ENCODE measurements at places on chromosomes 13 and 19.
A peak's percentile ranks its signal among the peaks of the same experiment; 100 is the strongest.

- no peak for DNase-seq
These were observed 516.8 kb downstream of the OLFM4 start for GRCh38 chr13:53545340-53545941.

DNA sequence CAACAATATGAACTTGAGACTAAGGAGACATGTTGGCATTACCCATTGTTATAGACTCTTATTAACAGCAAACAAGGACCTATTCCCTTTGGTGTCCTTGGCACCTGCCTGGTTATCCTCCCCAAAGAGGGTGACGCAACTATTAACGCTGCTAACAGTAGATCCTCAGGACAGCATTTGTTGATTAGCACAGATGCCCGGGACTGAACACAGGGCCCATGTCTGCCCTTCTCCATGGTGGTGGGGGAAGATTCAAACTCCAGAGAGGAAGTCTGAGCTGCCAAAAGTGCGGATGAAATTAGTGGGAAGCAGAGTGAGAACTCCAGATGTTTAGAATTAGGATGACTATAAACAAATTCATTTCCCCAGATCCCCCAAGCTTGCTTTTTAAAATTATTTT lies 101.2 kb upstream of the RAP2A start:
- DNase-seq, result no peak

- DNase-seq, result no peak
These were observed 10.7 kb downstream of the ELF1 start for GRCh38 chr13:41008349-41008980.

GRCh38 chr19:35268536-35269437 lies at the start of gene USF2:
USF2 (plus strand) TSS chr19:35268962; CDS start chr19:35269102, 140 bp downstream.
- DNase-seq, result peak; percentile 57

DNA sequence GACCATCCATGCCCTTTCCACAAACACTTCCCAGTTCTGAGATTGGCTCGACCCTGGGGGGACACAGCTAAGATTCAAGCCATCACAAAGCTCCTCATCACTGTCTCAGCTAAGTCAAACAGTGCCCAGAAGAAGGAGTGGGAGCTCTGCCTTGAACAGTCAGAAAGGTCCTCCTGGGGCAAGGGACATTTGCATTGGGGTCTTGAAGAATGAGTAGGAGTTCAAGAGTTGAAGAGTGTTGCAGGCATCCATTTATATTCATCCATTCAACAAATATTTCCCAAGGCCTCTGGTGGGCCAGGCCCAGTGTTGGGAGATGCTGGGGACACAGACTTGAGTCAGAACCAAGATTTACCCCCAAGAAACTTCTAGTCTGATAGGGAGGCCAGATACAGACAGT lies 6.5 kb downstream of the IGLON5 start:
- no peak for DNase-seq

DNA sequence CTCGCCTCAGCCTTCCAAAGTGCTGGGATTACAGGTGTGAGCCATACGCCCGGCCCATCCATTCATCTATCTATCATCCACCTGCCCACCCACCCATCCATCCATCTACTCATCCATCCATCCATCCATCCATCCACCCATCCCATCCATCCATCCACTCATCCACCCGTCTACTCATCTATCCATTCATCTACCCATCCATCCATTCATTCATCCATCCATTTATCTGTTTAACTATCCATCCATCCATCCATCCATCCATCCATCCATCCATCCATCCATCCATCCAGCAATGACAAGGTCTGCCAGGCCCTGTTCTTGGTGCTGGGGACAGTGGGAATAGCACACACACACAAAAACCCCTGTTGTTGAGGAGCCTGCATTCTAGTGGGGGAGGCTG lies 4.5 kb downstream of the VAV1 start:
- no peak for DNase-seq

- DNase-seq, result no peak
These were observed 112.9 kb upstream of the IRS2 start for GRCh38 chr13:109899316-109899715.

DNA sequence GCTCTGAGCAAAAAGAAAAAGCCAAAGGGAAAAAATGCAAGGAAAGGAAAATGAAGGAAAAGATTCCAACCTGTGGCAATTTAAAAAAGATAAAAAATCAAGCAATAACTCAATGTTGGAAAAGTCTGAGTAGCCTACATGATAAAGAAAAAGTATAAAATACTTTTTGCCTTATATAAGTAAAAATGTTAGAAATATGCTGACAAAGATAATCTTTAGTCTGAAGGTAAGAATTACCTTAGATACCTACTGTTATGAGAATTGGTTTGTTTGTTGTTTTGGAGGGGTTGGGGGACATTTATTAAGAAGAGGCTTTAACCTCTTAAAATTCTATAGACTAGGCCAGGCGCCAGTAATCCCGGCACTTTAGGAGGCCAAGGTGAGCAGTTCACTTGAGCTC lies 29.7 kb upstream of the CPB2 start:
- no peak for DNase-seq

- no peak for DNase-seq
These were observed 3.2 kb upstream of the ZNF235 start for GRCh38 chr19:44308011-44308410.

DNA sequence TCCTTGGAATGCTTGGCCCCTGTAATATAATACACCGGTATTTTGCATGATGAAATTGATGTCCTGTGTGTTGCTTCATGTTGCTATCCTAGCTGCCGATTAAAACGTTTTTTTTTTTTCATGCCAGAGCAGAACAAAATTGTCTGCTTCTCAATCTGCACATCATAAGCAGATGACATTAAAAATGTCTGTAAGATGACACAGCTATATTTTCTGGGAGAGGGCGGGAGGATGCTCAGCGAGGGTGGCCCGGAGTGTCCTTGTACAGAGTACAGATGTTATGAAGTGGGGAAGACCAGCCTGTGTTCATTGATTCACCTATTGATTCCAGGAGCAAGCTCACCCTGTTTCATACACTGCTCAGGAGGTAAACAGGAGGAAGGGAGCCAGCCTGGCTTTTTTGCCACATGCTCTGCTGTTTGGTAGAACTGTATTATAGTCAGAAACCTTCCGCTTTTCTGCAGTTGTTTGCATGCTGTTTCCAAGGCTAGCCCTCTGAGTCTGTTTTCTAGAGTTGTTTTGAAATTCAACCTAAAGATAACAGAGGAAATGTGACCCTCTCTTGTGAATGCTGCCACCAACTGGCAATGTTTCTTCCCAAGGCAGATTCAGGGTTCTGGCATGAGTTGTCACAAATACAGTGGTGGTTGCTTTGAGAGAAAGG lies 4.7 kb upstream of the IRS2 start:
- DNase-seq, result peak; percentile 58

DNA sequence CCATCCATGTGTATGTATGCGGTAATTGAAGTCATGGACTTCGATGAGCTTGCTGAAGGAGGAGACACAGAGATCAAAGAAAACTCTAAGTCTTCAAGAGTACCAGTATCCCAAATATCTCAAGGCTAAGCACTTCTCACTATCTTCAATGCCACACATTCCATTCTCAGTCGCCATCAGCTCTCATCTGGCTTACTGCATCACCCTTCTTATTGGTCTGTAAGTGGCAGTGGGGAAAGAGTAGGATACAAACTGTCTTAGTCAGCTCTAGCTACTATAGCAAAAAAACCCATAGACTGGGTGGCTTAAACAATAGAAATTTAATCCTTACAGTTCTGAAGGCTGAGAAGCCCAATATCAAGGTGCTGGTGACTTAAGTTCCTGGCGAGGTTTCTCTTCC lies 218.7 kb downstream of the POSTN start:
- DNase-seq, result no peak

DNA sequence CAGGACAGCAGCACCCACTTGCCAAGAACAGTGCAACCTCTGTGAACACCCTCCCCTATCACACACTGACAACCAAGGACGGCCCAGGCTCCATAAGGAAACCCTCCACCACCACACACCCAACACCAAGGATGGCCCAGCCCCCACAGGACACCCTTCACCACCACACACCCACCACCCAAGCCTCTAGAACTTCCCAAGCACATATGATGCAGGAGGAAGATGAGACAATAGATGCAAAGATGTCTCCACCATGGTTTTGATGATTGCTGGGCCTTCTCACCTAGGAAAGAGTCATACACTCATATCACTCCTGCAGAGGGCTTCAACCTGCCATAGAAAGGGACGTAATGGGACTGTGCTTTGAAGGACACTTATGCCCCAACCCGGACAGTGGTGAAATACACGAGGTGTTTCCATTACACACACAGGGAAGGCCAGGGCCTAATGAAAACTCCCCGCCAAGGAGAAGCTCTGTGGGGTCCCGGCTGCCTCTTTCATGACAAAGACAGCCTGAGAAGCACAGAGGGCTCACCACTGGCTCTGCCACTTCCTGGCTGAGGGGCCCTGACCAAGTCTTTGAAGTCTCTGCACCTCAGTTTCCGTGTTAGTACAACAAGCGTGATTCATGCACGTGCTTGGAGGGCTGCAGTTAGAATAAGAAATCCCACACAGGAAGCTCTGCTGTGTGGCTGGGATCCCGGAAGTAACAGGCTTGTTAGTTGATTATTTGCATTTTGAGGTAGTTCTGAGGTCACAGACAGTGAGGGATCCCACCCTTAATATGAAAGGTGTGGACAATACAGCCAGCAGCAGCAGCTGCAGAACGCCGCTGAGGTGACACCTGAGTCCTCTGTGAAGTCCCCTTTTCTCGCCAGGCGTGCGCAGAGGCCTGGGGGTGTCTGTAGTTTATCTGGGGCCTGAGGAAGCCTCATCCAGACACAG lies 61.9 kb upstream of the ATP12A start:
- no peak for DNase-seq

DNA sequence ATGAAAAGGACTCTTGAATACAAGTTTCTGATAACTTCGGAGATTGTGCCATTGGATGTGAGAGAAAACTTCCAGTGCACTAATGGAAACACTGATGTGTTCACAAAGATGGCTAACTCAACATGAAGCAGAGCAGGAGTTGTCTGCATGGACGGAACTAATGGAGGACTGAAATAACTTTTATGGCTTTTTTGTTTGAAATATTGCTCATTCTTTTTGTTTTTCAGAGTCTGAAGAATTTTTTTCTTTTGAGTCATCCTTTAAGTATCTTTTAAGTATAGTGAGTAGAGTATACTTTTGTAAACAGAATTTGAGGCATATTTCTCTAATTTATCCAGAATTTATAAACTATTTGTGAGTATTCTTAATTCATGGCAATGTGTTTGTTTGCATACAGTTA lies 25.7 kb downstream of the CRYL1 start:
- no peak for DNase-seq

- no peak for DNase-seq
These were observed 4.2 kb downstream of the CEACAM19 start for GRCh38 chr19:44675521-44675920.

GRCh38 chr19:36652958-36653357 lies 13.7 kb downstream of the ZNF461 start:
- DNase-seq, result no peak

DNA sequence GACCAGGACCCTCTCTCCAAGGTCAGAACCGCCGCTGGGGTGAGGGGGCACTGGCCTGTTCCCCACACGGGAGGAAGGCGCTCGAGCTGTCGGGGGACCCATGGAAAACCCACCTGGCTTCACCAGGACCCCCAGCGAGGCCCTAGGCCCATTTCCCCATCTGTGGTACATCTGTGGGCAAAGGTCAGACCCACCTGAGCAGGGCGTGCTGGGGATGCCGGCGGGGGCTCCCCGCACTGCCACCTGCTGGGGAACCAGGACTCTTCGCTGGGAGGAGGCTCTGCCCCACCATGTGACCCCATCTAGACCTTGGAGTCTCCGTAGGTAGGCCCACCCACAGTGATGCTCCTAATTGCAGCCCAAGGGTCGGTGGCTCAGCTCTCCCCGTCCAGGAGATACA lies 511 bp downstream of the WDR88 start:
- DNase-seq, result no peak

DNA sequence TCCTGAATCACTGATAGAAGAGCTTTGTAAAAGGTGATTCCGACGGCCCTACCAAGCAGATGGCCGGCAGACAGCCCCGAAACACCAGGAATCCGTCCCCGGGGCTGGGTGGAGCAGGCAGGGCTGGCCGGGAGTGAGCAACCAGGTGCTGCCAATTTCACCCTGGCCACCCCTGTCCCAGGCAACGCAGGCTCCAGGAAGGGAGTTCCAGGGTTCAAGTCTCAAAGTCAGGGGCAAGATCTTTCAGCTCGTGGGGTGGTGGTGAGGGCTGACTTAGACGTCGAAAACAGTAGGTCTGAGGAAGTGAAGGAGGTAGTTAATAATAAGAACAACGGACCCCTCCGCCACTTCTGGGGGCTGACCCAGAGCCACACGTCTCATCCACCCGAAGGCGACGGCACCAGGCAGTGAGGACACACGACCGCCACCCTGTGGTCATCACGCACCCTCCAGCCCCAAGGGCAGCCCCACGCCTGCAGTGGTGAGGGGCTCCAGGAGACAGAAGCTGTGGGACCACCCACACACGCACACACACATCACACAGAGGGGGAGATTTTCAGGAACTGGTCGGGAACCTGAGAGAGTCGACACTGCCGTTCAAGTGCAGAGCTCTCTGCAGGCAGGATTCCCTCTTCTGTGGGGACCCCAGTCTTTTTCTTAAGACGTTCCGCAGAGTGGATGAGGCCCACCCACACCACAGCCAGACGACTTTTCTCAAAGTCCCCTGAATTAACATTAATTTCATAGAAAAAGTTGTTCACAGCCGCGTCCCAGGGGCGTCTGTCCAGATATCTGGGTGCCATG lies 67.2 kb downstream of the SPACA7 start:
- no peak for DNase-seq

GRCh38 chr19:13637664-13638063 lies 126.7 kb upstream of the MRI1 start:
- no peak for DNase-seq

DNA sequence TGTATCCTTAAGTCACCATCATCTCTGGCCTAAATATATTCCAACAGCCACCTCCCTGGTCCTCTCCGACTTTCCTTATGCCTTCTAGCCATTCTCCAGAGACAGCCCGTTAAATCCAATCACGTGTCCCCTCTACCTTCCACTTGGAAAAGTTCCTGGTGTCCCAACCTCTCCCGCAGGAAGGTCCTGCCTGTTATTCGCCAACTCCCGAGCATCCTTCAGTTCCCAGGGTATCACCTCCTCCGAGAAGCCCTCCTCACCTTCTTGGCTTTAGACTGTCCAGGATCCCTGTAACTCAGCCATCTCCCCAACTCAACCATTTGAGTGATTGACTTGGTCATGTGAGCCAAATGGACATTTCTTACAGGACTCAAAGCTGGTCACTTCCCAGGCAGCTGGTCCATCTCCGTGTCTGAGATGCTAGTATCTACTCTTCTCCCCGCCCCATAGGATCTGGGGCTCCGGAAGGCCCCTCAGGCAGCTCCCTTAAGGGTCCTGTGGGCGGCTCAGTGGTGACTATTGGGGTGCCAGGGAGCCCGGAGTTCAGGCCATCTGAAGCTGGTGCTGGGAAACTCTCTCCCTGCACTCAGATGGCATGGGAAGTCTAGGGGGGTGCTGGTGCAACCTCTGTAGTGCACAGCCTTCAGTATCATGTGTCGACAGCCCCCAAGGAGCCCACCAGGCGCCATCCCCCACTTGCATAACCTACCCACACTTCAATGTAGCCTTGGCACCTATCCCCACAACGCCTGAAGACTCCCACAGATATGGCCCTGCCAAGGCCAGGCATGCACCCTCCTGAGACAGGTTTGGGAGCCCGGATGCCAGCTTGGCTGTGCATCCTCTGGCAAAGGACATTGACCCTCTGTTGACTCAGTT lies 27.9 kb upstream of the NANOS3 start:
- no peak for DNase-seq

- no peak for DNase-seq
These were observed 1044.4 kb downstream of the UQCRFS1 start for GRCh38 chr19:28168557-28168956.

- no peak for DNase-seq
These were observed 2.0 kb downstream of the UHRF1 start for GRCh38 chr19:4911314-4911713.
